ENCODE measurements at places on chromosomes 1 and 21.
A peak's percentile ranks its signal among the peaks of the same experiment; 100 is the strongest.

DNA sequence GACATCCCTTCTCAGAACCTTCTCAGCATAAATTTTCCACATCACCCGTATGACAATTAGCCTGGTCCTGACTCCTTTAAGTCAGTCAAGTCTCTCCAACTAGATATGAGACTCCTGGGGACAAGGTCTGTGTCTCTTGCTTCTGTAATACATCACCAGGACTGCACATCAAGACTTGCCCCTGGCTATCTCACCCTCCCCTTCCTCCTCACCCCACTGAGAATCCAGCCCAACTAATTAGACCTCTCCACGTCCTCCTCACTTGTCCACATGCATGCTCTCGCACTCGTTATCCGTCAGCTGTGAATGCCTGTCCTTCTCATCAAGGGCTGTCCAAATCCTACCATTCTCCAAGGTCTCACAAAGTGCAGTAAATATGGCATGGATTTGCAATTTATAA lies 542.8 kb downstream of the PTPRU start:
- DNase-seq, result no peak

DNA sequence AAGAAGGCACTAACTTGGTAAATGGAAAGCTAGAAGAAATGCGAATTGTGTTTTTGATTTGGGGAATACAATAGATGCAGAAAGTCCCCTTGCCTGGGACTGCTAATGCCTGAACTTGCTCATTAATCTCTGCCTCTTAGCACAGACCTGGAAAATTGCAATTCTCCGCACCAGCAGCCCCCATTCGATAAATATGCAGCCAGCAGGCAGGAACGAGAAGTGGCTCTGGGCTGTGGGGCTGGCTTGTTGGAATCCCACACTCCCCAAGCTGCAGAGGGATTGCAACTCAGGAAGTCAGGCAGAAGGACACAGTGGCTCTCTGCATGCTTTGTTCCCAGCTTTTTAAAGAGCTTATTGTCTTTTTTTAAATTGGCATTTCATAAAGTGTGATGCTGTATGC lies 51.3 kb downstream of the PCP4 start:
- DNase-seq, result no peak

DNA sequence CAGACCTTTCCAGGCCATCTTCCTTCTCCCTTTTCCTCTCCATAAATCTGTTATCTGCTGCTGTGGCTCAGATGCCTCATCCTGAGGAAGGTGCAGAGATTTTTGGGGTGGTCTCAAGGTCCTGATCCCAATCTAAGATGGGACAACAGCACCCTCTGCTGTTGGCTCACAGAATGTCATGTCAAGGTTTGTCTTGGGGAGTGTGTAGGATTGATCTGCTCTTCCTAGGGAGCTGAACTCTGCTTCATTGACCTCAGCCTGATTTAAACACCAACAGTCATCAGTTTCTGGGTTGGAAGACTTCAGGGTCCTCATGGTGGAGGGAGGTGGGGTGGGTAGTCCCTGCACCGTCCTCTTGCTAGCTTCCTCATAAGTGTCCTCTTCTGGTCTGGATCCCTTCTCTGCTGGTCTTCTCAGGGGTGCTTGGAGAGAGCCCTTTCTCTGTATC lies 62.8 kb upstream of the LAX1 start:
- DNase-seq, result peak; percentile 44

DNA sequence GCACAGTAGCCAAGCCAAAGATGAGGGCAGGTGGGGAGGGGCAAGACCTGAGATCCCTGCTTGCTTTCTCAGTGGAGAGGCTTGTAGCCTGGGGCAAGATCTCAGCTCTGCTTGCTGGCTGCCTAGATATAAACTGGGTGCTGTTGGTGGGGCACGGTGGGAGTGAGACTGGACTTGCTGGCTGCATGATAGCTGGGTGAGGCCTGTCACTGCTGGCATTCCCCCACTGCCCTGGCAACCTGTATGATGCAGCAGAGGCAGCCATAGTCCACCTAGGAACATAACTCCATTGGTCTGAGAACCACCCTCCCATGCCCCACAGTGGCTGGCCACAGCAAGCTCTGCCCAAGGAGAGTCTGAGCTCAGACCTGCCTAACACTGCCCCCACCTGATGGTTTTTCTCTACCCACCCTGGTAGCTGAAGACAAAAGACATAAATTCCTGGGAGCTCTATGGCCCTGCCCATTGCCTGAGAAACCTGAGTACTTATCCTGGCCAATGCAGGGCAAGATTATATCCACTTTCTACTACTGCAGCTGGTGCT lies 261.9 kb upstream of the DEPDC1 start:
- DNase-seq, result no peak

- DNase-seq, result no peak
Measured at GRCh38 chr1:206049293-206049692, 3.7 kb upstream of the RHEX start.

DNA sequence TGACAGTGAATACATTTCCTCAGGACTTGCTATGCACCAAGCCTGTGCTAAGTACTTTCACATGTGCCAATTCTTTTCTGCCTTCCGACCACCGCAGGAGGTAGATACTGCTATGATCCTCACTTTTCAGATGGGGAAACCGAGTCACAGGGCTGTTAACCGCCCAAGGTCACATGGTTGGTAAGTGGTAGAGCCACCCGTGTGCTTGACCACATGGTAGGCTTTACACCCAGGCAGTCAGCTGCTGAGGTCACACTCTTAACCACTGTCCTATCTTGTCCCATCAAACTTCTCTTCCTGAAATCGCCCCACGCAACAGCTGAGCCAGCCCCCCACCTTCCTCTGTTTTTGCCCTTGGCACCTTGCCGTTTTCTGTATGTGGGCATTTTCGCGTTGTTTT lies 31.0 kb upstream of the SDHB start:
- DNase-seq, result no peak

GRCh38 chr1:65470766-65471165 lies 50.3 kb downstream of the LEPR start:
- DNase-seq, result no peak

GRCh38 chr21:45074818-45075595 lies 627 bp downstream of the ADARB1 start:
- DNase-seq, result peak; percentile 46

- DNase-seq, result no peak
Measured at GRCh38 chr1:45721207-45721606, 29.2 kb downstream of the IPP start.

DNA sequence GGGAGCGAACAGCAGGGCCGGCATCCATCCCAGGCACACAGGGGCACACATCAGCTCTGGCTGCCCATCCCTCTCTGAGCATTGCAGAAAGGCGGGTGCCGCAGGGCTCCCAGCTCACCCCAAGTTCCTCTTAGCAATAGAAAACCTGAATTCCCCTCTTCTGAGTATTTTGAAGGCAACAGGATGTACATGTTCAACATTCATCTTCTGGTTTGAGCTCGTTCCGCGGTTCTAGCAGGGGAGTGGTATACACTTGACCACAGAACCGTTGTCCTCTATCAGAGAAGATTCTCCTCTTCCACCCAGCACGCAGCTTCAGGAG lies 23.6 kb downstream of the ACTA1 start:
- no peak for DNase-seq

DNA sequence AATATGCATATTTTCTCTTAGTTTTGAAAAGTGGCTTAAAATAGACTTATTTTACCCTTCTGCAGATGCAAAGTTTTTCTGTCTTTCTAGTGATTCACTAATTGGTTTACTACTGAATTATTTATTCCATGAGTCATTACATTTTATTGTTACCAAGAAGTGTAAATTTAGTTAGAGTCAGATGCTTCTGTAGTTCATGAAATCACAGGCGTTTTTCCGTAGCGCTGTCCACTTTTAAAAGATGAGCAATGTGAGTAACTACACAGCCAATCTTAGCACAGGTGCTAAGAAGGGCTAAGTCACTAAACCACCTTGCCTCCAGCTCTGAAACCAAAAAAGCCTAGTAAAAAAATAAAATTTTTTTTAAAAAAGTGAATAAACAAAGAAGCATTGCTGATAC lies 24.7 kb downstream of the RGS13 start:
- no peak for DNase-seq

GRCh38 chr1:67126111-67126746 lies 8.5 kb downstream of the C1orf141 start:
- DNase-seq, result no peak

- no peak for DNase-seq
Measured at GRCh38 chr1:52592637-52593323, 9.4 kb upstream of the GPX7 start.

DNA sequence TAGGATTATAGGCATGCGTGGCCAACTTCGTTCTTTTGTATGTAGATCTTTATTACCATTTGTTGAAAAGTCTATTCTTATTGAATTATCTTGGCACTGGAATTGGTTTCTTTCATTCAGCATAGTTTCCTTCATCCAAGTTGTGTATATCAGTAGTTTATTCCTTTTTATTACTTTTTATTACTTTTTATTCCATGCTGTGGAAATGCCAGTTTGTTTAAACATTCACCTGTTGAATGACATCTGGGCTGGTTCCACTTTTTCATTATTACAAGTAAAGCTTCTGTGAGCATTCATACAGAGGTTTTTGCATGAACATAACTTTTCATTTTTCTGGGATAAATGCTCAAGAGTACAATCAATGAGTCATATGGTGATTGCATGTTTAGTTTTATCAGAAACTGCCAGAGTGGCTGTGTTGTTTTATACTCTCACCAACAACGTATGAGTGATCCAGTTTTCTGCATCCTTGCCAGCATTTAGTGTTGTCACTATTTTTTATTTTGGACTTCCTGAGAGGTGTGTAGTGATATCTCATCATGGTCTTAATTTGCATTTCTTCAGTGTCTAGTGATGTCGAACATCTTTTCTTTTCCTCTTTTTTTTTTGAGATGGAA lies 28.6 kb downstream of the PTPRU start:
- DNase-seq, result no peak

DNA sequence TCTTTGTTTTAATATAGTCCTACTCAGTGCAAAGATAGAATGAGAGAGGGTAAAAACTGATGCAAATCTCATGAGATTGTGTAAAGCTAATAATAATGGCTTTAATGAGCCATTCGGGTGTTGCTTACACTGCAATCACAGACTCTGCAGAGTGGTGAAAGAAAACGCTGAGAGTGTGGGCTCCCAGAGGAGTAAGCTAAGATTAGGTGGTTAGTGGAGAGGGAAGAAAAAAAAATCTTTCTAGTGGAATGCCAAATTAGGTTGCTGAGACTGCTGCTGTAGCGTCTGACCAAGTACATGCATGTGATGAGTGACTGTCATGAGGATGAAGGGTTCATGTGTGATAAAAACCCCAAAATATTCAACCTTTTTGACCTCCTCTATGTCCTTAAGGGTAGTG lies 645.9 kb upstream of the ADGRL4 start:
- DNase-seq, result no peak

DNA sequence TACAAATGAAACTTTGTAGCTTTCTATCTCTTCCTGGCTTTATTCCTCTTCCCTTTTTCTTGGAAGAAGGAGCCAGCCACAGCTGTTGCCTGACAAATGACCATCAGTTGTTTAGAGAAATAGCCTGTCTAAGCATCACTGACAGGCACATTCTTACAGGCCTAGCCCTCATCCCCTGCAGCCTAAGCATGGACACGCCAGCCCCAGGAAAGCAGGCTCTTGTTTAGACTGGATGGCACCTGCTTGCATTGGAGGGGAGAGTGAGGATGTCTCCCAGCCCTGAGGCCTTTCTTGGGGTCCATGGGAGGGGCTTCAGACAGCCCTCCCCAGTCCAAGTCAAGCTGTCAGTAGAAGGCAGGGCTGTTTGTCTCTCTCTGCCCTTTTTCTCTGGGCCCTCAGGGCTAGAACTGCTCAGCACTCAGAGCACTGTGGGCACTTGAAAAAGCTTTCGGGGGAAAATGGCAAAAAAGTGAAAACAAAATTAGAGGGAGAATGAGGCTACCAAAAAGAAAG lies 282.5 kb upstream of the PLXNA2 start:
- no peak for DNase-seq

GRCh38 chr1:160491017-160491416 lies 32.0 kb downstream of the SLAMF6 start:
- no peak for DNase-seq

DNA sequence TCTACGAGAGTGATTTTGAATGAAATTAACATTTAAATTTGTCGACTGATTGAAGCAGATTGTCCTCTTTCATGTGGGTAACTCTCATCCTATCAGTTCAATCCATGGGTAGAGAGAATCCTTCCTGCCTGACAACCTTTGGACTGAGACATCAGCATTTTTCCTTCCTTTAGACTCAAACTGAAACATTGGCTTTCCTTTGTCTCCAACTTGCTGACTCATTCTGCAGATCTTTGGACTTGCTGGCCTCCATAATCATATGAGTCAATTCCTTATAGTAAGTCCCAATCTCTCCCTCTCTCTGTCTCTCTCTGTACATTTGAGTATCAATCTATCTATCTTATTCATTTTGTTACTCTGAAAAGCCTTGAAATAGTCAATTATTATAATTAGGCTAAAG lies 416.7 kb downstream of the LRRIQ3 start:
- DNase-seq, result no peak

- DNase-seq, result no peak
Measured at GRCh38 chr1:91065337-91065736, 43.5 kb upstream of the ZNF644 start.

DNA sequence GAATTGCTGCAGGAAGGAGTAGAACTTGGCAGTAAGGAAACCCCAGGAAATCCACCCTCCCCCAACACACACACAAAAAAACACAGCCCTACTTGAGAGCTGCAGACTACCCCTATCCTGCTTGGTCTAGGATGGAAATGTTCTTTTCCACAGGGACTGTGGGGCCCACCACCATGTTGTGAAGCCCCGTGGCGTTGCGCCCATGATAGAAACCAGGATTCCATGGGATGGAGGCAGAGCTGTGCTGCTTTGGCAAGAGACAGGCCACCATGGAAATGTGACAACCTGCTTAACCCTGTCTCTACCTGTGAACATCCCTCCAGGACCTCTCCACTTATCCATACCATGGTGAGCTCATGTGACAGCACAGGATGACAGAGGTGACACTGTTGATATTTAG lies 121.1 kb upstream of the NGF start:
- no peak for DNase-seq

DNA sequence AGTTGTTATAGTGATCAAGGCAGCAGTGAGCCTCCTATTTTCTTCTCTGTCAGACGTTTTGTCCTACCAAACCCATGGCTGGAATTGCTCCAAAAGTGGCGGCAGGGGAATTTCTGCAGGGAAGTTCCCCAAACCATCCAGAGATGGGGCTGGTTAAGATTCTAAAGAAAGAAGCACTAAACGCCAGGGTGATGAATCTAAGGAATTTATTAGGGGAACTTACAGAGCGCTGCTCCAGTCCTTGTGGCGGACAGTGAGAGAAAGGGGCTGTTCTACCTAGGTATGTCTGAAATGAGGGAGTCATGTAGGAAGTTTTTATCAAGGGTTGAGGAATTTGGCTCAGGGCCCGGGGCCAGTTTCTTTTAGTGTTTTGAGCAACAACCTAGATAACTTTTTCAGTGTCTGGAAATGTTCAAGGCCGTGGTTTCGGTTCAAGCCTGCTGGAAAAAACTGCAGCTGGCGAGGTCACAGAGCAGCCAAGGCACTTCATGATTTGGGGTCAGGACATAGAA lies 222.4 kb upstream of the B3GALT2 start:
- no peak for DNase-seq
